ENCODE measurements at places on chromosomes 3 and 15.

GRCh38 chr3:32082721-32083120 is 23.7 kb upstream of the GPD1L start:
- DNase-seq, result no peak

- no peak for DNase-seq
These were observed 903.3 kb upstream of the CFAP20DC start for GRCh38 chr3:59953104-59953503.

DNA sequence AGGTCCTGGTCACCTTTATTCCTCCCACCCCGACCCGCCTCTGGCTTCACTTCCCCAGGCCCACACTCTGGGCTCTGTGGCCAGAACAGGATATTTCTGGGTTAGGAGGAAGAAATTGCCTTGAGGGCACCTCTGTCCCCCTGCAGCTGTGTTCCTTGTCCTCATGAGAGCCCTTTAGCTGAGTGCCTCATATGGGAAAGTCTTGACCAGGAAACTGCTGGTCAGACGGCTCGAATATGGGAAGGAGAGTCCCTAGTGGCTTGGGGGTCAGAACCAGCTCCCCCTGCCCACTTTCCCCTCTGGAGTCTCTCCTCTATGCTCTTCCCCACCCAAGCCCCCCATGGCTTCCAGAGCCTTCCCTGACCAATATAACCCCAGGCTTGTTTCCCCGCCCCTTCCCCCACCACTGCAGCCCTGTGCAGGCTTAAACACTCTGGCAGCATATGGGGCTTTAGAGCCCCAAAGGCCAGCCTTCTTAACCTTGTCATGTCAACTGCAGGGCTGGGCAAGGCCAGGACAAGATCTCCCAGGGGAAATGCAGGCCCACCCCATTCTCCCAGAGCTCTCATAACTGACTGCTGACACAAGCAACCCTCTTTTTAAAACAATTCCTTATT is 36.4 kb downstream of the SEC22C start:
- DNase-seq, result no peak

DNA sequence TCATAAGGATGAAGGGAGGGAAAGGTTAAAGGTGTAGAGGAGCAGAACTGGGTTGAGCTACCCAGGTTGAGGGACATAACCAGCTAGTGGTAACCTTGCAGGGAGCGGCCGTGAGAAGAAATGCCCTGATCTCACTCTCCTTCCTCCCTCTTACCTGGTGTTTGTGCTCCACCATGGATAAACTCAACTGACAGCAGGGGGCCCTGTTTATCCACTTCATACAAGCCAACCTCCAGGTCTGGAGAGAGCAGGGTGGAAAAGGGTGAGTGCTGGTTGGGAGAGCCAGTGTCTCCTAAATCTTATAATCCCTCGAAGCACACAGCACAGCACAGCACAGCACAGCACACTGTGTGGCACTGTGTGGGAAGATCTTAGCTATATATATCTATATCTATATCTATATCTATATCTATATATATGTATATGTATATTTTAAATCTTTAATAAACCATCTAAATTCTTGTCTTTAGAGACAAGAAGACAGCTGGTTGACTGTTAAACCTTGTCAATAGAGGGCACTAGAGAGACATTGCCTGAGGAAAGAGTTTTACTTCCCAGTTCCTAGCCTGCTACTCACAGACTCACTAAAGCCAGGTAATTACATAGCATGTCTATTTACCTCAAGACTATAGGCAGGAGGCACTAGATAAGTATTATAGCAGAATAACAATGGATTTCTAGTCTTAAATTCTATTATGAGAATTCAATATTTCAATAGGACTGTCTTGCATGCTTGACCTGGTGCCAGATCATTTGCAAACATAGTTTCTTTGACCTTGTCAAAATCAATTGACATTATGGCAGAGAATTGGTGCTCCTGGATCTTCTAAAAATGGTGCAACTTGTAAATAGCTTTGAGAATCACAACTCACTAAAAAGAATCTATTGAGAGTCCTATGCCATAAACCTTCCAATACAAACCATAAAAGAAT is 21.7 kb upstream of the FMN1 start:
- DNase-seq, result no peak

GRCh38 chr15:50192926-50193620 is 11.1 kb downstream of the SLC27A2 start:
- DNase-seq, result no peak

GRCh38 chr3:150114873-150115540 is 144.3 kb upstream of the PFN2 start:
- DNase-seq, result no peak

GRCh38 chr3:171564748-171565480 is 104.7 kb upstream of the TNIK start:
- DNase-seq, result no peak

Data from stimulated activated CD4-positive, alpha-beta T cell treated with anti-CD3 and anti-CD28 coated beads, Interleukin-1b, Interleukin-23, amount 100 ng/mL, for 1 hour (primary cell).